ENCODE measurements at places on chromosomes 3 and 15. TPM values are rescaled to one million over a fixed set of nuclear protein-coding genes. Genes with fewer than 3 reads are reported as not detected.

The TMEM207 gene
- not detected for total RNA-seq

The SNX4 gene
- 27.3 TPM for total RNA-seq

The STAC gene
- total RNA-seq = 2.1 TPM

The STRIT1 gene
- total RNA-seq = not detected

The SAMMSON gene
- total RNA-seq = not detected

The CD276 gene
- total RNA-seq = 61.9 TPM

The LRTM1 gene
- total RNA-seq = not detected

The ANXA2 gene
- 5,263 TPM for total RNA-seq

The ARPP21 gene
- 0.02 TPM for total RNA-seq

The FAM174B gene
- 9.1 TPM for total RNA-seq

The UBR1 gene
- total RNA-seq = 4.9 TPM
